ENCODE measurements at places on chromosomes 6 and 20.

DNA sequence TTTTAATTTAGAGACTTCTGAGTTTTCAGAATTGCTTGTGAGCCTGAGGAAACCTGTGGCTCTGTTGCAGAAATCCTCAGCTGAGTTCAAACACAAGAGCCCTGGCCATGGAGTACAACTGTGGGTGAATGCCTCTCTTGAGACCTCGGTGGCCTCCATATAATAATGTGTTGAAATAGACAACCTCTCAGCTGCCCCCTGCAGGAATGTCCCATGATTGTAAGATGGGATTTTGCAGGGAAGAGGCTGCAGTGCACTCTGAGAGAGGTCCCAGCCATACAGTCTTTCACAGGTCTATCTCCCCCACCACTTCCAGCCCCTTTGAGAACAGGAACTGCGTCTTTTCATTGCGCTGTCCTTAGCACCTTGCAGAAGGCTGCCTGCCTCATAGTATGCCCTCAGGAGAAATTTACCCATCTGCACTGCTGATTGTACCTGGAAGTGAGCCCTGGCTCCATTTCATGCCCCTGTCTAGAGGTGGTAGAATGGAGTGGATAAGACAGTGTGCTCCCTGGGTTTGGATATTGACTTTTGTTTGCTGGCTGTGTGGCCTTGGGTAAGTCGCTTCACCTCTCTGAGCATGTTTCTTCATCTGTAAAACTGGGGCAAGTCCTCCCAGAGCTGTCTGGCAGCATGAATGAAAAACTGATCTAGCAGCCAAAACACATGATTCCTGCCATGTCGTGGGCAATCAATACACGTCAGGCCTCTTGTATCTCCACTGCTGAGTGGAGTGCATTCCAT is 16.8 kb upstream of the CDH22 start:
- no peak for DNase-seq

DNA sequence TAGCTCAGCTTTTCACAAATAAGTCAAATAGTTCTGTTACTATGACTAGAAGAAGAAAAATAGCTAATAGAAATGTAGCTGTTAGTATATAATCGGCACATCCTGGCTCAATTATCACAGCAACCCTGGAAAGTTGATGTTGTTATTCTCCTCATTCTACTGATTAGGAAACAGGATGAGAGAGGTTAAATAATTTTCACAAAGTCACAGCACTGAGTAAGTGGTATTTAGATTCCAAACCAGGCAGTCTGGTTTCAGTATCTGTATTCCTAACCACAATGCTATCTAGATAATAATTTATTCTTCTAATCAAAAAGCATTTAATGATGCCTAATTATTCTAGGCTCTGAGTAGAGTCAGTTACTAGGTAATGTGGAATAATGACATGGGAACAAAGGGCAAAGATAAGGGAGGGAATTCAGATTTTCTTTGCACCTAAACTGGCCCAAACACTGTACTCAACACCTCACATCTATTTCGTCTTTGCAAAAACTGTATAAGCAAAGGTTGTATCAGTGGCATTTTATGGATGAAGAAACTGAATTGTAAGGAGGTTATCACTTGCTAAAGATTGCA is 51.3 kb downstream of the PDE7B start:
- DNase-seq = no peak

DNA sequence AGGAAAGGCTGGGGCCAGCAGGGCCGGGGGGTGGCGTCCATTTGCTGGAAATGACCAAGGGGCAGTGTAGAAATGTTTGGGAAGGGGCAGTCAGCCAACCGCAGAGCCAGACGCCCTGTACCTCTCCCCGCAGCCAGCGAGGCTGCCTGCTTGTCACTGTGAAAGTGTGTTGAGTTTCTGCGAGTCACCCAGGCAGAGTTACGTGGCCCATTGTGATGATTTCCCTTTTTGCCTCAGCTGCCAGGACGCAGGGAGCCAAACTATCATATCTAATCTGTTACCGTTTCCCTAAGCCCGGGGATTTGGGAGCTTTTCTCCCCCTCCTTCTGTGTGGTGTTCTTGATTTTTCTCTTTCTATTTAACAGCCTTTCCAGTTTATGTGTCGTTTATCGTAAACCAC is 67.9 kb upstream of the STX16 start:
- no peak for DNase-seq

DNA sequence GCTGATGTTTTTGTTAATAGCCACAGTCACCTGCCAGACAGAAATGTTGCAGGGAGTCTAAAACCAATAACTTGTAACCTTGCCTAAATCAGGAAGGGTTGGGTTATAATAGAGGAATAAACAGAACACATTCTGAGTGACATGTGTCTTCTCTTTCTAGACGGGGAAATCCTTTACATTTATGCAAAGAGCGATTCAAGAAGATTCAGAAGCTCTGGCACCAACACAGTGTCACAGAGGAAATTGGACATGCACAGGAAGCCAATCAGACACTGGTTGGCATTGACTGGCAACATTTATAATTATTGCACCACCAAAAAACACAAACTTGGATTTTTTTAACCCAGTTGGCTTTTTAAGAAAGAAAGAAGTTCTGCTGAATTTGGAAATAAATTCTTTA is 31.5 kb downstream of the PRPH2 start:
- DNase-seq = no peak

DNA sequence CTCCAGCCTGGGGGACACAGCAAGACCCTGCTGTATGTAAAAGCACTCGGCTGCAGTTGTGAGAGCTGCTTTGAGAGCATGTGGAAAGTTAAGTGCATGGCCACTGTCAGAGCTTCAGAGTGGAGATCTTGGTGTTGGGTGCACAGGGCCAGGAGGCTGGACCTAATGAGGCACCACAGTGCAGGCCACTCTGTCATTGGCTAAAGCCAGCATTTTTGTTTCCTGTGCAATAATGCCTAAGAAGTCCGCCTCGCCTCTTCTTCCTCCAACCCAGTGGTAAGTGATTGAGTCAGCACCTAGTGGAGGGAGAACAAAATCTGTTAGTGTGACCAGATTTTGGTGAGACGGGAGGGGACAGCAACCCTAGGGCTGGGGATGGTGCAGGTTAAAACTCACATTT is 60.6 kb downstream of the SSR1 start:
- no peak for DNase-seq

DNA sequence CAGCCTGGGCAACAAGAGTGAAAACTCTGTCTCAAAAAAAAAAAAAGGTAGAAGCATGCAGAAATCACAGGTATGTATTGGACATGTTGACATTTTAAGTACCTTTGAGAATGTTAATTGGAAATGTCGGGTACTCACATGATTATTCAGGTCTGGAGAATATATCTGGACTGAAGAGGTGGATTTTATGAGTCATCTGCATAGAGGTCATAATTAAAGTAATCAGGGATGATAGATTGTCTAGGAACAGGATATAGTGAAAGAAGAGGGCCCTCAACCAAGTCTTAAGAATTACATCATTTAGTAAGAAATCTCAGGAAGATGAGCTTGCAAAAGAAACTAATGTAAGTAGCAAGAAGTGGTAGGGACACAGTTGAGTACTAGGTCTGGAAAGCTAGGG is 212.5 kb downstream of the UTRN start:
- no peak for DNase-seq
